ENCODE measurements at places on chromosomes 13 and 19.

DNA sequence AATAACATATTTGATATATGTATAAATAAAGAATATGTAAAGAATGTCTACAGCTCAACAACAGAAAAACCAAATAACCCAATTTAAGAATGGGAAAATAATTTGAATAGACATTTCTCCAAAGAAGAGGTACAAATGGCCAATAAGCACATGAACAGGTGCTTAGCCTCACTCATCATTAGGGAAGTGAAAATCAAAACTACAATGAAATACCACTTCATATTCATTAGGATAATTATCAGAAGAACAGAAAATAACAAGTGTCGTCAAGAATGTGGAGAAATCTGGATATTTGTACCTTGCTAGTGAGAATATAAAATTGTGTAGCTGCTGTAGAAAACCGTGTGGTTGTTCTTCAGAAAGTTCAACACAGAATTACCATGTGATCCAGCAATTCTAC, 8.4 kb upstream of the SUPT20H start:
- no peak for DNase-seq

GRCh38 chr13:26474286-26474685, 83.2 kb upstream of the WASF3 start:
- DNase-seq = no peak

DNA sequence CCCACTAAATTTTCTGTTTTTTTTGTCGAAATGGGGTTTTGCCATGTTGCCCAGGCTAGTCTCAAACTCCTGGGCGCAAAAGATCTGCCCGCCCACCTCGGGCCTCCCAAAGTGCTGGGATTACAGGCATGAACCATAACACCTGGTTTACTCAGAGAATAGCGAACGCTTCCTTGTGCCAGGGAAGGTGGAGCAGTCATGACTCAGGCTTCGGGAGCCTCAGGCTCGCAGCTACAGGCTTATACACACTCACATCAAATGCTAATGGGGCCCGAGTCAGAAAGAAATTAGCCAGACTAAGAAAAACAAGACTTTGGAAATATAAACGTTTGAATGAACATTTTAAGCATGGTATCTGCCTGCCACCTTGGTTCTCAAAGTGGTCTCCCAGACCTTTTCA, 11.0 kb upstream of the TPT1 start:
- DNase-seq = no peak

- DNase-seq = no peak
These were observed 16.4 kb downstream of the MICOS13 start for GRCh38 chr19:5663904-5664303.

- no peak for DNase-seq
These were observed 1.4 kb downstream of the PLA2G4C start for GRCh38 chr19:48108997-48109782.

- no peak for DNase-seq
These were observed 428.1 kb upstream of the DACH1 start for GRCh38 chr13:72295153-72295552.

DNA sequence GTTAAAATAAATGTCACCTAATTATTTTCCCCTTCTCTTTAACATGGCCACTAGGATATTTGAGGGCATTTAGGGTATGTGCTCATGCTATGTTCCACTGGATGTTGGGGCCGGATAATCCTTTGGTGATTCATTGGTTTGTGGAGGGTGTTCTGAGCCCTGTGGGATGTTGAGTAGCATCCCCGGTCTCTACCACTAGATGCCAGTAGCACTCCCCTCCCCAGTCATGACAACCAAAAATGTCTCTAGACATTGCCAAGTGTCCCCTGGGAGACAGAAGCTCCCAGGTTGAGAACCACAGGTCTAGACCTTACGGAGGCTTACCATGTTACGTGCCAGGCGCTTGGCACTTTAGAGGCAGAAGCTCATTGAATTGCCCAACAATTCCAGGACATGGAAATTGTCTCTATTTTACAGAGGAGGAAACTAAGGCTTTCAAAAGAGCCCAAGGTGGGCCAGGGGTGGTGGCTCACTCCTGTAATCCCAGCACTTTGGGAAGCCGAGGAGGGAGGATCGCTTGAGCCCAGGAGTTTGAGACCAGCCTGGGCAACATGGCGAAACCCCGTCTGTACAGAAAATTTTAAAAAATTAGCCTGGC, 14.1 kb downstream of the SHANK1 start:
- DNase-seq = no peak

DNA sequence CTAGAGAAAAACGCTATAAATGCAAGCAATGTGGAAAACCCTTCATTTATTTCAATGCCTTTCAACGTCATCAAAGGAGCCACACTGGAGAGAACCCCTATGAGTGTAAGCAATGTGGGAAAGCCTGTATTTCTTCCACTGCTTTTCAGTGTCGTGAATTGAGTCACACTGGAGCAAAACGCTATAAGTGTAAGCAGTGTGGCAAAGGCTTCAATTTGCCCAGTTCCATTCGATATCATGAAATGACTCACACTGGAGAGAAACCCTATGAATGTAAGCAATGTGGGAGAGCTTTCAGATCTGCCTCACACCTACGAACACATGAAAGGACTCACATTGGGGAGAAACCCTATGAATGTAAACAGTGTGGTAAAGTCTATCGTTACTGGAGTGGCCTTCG, 27.4 kb downstream of the ZNF20 start:
- no peak for DNase-seq

GRCh38 chr13:83907196-83907989, 25.1 kb upstream of the SLITRK1 start:
- no peak for DNase-seq

GRCh38 chr19:1947651-1948209, 6.8 kb downstream of the CSNK1G2 start:
- no peak for DNase-seq

- DNase-seq = no peak
These were observed 71.0 kb downstream of the DCT start for GRCh38 chr13:94408314-94409036.

- no peak for DNase-seq
These were observed 49.2 kb downstream of the GADD45B start for GRCh38 chr19:2524840-2525723.

DNA sequence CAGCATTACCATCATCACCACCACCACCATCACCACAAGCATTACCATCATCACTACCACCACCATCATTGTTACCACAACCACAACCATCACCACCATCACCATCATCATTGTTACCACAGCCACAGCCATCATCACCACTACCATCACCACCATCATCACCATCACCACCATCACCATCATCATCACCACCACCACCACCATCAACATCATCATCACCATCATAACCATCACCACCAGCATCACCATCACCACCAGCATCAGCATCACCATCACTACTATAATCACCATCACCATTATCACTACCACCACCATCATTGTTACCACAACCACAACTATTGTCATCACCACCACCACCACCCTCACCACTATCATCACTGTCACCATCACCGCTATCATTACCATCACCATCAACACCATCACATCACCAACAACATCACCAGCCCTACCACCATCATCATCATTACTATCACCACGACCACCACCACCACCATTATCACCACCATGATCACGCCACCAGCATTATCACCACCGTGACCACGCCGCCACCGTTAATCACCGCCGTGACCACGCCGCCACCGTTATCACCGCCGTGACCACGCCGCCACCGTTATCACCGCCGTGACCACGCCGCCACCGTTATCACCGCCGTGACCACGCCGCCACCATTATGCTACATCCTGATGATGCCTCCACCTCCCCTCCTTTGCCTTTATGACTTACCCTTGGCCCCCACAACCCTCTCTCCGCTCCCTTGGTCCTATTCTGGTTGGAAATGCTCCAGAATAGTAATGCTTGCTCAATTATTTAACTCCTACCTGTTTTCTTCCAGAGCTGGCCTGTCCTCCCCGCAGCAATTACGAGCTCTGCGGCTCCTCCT, 10.0 kb upstream of the FXYD3 start:
- no peak for DNase-seq

DNA sequence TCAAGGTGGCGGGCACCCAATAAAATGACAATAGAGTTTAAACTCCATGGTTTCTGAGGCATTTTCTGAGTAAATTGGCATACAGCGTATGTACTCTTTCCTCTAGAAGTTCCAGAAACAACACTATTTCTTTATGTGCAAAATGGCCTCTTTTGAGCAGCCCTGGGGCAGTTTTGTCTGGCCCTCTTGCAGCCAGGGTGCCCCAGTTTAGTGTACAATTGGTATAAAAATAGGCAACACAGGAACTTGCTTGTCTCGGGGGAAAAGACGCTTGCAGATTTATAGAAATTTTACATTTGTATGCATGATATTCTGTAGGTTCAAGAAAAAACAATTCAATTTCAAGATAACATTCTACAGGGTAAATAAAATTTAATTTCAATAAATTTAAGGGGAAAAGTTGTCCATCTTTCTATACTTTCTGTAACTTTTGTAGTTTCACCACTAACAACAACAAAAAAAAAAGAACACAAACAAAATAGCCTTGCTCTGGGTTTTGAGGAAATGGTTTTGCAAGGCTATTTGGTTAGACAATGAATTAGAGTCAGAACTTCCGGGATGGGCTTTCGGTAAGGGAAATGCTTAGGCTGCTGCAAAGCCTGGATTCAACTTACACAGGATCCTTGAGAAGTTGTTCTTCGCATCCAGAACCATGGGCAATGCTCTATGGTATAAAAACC, 45.3 kb downstream of the LRCH1 start:
- no peak for DNase-seq

- DNase-seq = no peak
These were observed 51.1 kb downstream of the RFC3 start for GRCh38 chr13:33869005-33869404.

- DNase-seq = no peak
These were observed 320.1 kb downstream of the MTUS2 start for GRCh38 chr13:29140277-29140676.

DNA sequence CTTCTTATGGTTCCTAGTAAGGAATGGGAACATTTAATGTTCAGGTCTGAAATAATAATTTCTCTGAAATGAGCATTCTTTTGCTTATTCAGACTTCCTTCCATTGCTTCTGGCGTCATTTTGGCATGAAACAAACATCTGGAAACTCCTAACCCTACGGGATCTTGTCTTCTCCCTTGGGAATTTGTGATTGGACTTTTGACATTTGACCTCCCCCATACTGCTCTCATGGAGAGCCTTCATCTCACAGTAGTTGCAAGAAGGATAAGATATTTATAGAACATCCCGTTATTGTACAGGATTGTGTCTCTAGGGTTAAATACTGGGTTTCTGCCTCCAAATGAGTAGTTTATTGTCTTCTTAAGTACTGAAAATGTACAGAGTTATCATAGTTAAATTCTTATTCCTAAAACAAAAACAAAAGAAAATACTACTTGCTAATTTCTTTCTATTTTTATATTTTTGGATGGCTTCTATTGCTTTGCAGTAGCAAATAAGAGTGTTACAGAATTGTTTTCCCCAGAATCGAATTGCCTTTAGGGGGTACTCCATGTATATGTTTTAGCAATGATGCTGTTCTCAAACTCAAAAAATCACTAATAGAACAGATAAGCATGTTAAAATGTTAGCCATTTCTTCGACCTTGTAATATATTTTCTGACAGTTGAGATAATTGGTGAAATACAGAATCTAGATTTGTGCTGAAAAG, 366.8 kb downstream of the DLEU7 start:
- DNase-seq = no peak

DNA sequence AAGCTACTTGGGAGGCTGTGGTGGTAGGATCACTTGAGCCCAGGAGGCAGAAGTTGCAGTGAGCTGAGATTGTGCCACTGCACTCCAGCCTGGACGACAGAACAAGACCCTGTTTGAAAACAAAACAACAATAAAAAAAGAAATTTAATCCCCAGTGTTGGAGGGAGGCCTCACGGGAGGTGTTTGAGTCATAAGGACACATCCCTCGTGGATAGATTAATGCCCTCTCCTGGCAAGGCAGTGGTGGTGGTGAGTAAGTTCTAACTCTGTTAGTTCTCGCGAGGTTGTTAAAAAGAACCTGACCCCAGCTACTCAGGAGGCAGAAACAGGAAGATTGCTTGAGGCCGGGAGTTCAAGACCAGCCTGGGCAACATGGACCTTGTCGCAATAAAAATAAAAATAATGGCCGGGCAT, 27.6 kb upstream of the SIN3B start:
- no peak for DNase-seq

- DNase-seq = no peak
These were observed 16.6 kb upstream of the LRCH1 start for GRCh38 chr13:46536341-46536740.

DNA sequence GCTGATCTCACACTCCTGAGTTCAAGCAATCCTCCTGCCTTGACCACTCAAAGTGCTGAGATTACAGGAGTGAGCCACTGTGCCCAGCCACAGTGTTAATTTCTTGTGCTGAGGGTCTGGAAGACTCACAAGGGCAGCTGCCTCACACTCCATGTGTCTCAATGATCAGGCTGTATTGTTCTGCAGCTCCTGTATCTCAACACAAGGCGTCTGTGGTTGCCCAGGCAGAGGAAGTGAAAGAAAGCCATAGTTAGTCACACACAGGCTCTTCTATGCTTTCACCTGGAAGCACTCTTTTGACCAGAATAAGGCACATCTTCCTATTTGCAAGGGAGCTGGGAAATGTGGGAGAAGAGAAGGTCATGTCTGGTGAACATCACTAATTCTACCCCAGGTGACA, 107.3 kb upstream of the ZNF507 start:
- no peak for DNase-seq

DNA sequence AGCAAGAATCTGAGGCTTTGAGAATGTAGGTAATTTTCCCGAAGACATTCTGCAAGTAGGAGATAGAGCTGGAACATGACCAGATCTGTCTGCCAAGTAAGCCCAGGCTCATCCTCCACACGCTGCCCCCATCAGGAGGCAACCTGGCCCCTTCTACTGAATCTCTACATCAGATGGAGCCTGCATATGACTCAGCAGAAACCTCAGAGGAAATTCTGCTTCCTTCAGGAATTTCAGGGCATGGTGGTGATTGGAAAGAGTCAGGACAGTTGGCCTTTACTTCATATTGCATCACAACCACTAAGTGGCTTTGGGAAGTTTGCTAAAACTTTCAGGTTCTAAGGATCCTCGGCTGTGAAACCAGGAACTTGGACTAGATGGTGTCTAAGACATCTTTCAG, 85.2 kb downstream of the LRRC63 start:
- no peak for DNase-seq

GRCh38 chr13:19070398-19070735, 111.3 kb downstream of the TUBA3C start:
- no peak for DNase-seq

GRCh38 chr13:33514362-33514761, 228.8 kb upstream of the STARD13 start:
- DNase-seq = no peak

DNA sequence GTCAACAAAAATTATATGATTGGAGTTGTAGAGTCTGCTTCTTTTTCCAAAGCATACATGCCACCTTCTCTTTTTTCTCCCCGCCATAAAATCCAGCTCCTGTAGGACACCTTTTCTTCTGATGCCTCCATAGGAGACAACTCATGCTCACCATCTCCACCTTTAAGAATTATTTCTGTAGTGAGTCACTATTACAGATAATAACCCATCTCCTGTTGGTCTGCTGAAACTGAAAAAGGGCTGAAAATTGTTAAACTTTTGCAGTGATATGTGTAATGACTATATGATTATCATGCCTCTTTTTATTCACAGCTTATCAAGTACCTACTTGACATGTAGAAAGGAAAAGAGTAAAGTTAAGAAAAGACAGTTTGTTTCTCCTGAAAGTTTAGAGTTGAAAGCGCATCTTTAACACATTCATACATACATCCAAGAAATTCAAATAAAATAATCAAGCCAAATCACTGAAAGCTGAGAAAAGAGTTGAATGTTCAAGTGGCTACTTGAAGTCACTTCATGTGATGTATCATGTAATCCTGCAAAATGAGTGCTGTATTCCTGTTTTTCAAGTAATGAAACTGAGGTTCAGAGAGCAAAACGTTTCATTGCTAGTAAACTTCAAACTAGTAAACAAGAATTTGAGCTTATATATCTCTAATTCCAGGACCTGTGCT, 35.5 kb upstream of the LPAR6 start:
- DNase-seq = no peak

All from activated CD4-positive, alpha-beta T cell treated with anti-CD3 and anti-CD28 coated beads, Interleukin-2, amount 50 U/mL, for 1 hour (primary cell).